ENCODE measurements at places on chromosomes 7 and 10.

GRCh38 chr10:43134126-43134905, 3.9 kb upstream of the CSGALNACT2 start:
- no peak for DNase-seq

GRCh38 chr7:36116347-36117202, 36.5 kb upstream of the EEPD1 start:
- no peak for DNase-seq

DNA sequence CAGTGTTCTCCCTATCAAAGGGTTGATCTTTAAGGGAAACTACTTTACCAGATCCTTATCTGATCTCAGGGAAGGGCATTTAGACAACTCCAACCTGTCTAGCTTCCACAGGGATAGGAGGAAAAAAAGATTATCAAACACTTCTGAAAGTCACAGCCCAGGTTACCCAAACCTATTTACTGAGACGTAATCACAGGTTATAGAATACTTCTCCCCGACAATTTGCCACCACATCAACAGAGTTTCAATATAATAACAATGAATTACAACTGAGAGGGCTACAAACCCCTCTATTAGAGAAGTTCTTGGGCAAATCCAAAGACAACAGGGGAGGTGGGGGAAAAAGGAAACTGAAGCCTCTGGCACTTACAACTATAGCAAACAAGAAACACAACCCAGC, 26.3 kb downstream of the CFAP70 start:
- DNase-seq: no peak

- DNase-seq: no peak
These were observed 69.2 kb downstream of the C10orf105 start for GRCh38 chr10:71650397-71650796.

DNA sequence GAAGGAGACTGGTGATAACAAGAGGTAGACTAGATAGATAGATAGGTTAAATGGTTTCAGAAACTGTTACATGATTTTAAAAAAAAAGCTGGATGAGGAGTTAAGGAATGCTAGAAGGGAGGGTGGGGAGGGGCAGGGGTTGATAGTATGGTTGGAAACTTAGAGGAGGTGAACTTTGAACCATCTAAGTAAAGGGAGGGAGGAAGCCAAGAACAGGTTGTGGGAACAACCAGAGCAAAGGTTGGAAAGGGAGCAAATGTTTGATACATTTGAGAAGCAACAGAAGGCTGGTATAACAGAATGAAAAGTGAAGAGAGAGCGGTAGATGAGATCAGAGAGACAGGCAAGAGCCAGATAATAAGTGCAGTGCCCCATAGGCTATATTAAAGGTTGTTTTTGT, 224.8 kb downstream of the FOXP2 start:
- no peak for DNase-seq

- no peak for DNase-seq
These were observed 192.5 kb upstream of the PPP2R2D start for GRCh38 chr10:131708225-131708880.

GRCh38 chr7:93146472-93147141, 1.6 kb downstream of the SAMD9L start:
- no peak for DNase-seq

DNA sequence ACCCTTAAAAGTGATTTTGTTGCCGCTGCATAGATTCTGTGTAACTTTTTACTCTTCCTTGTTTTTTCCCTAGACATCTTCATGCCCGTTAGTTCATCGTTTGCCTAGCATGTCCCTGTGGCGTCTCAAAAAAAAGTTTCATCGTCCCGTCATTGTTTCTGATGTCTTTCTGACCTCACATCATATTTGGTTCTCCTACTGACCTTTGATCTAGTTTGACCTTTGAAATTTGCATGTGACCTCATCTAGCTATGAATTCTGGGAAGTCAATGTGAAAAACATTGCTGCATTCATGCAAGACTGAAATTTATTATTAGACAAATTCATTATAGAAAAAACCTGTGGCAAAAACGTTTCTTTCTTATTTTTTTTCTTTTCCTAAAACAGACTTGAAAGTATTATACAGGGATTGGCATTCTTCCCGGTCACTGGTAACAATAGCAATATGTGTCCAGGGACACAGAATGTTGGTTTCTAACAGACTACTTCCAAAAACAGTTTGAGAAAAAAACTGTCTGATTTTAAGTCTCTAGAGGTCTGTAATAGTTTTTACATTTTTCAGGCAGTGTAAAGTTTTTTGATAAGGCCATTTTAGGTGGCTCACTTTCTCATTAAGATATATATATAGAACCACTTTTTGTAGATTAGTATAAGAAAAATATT, 280.9 kb downstream of the USP6NL start:
- no peak for DNase-seq

DNA sequence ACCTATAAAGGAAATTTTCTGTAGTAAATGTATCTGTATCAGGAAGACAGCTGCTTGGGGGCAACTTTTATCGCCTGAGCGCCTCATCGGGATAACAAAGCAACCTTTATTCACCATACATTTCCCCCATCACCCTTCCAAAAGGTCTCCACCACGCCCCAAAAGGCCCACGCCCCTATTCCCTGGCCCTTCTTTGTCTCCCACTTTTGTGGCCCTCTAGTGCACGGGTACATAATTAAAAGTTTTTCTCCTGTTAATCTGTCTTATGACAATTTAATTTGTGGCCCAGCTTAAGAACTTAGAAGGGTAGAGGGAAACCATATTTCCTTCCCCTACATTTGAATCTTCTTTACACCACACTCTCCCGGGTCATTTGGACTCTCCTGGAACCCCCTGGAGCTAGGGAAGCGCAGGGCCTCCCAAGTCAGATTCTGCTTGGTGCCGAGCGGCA, 625 bp downstream of the RP9 start:
- DNase-seq: no peak

- DNase-seq: peak; percentile 86
These were observed at the start of gene FAM204A for GRCh38 chr10:118341791-118342637. TSS of gene FAM204A (minus strand) at chr10:118342324. CDS start at chr10:118336415, 5,909 bp downstream.

DNA sequence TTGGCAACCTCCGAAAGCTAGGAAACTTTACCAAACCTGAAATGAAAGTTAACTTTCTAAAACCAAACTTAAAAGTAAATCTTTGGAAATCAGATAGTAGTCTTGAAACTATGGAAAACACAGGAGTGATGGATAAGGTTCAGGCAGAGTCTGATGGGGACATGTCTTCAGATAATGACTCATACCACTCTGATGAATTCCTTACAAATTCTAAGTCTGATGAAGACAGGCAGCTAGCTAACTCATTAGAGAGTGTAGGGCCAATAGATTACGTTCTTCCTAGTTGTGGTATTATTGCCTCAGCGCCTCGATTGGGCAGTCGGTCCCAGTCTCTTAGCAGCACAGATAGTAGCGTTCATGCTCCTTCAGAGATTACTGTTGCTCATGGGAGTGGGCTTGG, 45.9 kb downstream of the MCMBP start:
- no peak for DNase-seq

- no peak for DNase-seq
These were observed 21.1 kb upstream of the PSMG3 start for GRCh38 chr7:1590887-1591286.

Measured in neural crest cell (in vitro differentiated cells).